Hematopoietic multipotent progenitor cell treated with erythropoietin and hydrocortisone succinate and interleukin-3 and kit ligand, for 4 days (in vitro differentiated cells): ENCODE measurements at places on chromosomes 3 and 15.
A peak's percentile ranks its signal among the peaks of the same experiment; 100 is the strongest.

DNA sequence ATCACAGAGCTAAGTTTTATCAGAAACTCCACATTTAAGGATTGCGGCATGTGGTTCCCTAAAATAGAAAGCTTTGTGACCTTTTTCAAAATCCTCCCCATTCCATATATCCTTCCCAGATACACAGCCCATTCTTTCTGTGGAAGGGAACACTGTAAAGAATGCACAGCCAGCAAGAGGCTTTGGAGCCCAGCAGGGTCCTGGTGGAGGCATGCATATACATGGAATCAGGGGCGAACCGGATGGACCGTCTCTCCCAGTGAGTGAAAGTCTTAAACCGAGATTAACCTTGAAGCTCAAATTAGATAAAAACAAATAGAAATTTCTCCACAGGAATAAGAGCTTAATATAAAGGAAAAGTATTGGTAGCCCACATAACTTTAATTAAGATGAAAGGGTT is 436.2 kb upstream of the MDFIC2 start:
- no peak for DNase-seq

- DNase-seq, result no peak
Measured at GRCh38 chr3:169552533-169552932, 111.0 kb downstream of the MECOM start.

GRCh38 chr3:78919021-78919755 is 848.6 kb downstream of the ROBO1 start:
- no peak for DNase-seq

- no peak for DNase-seq
Measured at GRCh38 chr3:117788061-117788460, 1078.5 kb downstream of the TUSC7 start.

- no peak for DNase-seq
Measured at GRCh38 chr15:27196691-27197090, 225.7 kb downstream of the GABRG3 start.

DNA sequence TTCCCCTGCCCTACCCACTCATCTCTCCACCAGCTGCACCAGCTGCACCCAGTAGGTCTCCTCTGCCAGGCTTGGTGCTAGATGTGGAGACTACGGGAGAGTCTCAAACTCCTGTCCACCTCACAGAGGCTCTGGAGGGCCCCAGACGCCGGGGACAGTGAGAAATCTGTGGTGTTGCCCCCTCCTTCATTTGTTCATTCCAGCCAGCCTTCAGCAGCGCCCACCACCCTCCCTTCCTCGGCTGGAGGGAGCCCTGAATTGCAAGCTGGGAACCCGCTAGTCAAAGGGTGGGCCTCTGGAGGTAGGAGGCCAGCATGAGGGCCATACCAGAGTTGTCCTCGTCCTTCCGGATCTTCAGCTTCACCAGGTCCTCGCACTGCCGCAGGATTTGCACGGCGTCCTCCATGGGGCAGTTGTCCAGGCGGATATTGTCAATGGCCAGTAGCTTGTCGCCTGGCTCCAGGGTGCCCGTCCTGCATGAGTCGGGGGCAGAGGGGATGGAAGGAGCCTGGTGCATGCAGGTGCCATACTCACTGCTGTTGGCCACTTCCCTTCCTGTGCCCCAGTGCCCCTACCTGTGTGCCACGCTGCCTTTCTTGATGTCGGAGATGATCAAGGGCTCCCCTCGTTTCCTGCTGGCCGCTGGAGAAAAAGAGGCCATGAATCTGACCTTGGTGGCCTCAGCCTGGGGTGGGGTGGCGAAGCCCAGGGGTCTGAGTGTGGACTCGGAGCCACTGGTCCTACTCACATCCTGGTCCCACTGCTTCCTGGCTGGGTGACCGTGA is 29.1 kb downstream of the GRIP2 start:
- DNase-seq, result no peak

DNA sequence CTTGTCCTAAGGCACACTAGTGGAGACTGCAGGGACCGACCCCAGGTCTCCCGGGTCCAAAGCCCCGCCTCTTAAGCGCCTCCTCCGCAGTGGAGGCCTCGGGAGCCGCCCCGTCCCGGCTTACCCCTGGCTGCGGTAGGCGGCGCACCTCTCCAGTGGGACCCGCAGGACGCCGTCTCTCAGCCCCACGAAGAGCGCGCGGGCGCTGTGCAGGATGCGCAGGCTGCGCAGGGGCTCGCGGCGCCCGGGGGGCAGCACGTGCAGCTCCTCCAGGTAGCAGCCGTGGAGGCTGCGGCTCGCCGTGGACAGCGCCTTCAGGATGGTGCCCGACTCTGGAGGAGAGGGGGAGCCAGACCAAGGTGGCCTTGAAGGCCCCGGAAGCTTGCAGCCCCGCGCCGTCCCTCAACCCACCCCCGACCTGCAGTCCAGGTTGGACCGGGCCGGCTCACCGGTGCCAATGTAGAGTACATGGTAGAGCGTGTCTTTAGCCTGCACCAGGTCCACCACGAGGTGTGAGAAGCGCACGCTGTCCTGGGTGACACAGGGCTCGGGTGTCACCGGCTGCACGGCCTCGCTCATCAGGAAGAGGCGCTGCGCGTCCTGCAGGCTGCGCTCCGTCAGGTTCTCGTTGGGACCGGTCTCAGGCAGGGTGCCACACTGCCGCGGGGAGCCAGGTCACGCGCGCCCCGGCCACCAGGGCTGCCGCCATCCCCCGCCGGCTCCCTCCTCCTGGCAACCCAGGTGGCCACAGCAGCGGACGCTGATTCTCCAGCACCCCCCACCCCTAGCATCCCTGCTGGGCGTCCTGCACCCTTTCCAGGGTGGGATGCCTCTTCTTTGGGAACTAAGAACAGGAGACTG is 105.5 kb downstream of the SEMA5B start:
- DNase-seq, result peak; percentile 70

GRCh38 chr15:65450556-65450955 is 27.8 kb upstream of the IGDCC4 start:
- no peak for DNase-seq

DNA sequence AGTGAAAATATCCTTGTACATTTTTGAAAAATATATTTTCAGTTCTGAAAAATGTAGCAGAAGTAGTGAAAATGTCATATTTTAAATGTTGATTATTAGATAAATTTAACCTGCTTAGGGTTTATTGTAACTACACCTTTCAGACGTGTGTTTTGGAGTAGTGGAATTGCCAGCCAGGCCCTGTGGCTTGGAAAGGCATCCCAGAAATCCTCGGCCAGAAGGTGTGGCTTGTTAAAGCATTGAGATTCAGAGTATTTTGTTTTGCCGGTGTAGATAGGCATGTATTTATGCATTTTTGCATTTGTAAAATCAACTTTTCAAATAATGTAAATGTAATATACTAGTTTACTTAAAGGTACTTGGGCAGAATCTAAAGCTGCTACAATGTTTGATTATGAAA is 7.0 kb downstream of the EBLN2 start:
- no peak for DNase-seq

- DNase-seq, result peak; percentile 48
Measured at GRCh38 chr15:85793641-85794597, 806 bp downstream of the KLHL25 start.

DNA sequence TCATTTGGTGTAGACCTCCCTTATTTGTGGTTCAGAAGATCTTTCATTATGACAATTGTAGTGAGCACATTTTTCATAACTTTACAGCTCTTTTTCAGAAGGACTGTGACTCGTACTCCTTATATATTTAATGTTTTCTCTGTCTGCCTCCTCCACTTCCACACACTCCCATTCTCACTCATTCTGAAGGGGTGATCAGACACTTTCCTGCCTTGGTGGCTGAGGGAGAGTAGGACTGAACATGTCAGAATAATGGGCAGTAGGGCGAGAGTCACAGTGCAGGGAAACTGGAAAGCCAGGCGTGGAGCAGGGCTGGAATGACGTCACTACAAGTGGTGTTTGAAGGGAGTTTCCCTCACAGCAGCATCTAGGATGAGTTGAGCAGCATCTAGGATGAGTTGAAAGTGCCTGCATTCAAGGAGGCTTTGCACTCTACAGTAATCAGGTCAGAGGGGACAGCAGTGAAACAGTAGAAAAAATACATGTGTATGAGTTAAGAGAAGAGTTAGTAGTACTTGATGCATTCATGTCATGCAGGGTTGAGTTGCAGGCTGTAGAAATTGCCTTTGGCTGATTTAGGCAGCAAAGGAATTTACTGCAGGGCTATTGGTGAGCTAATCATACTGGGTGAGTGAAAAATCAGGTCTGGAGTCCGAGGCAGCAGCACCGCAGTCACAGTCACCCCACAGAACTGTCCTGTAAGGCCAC is 36.3 kb upstream of the FBXL22 start:
- DNase-seq, result no peak

GRCh38 chr15:100638177-100638730 is 35.9 kb downstream of the ASB7 start:
- DNase-seq, result no peak

DNA sequence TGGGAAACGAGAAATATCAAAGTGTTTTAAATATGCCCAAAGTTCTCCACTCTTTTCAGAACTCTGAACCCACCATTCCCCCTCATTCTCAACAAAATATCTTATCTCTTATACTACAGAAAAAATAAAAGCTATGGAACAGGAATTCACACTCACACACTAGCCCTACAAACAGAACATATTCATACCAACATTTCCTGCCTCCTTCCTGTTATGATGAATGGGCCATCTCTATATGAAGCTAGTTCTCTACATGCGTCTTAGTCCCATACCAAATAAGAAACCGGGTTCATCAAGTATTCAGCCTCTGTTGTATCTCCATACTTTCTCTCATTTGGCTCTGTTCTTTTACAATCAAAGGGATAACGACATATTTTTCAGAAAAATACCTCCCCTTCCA is 72.6 kb downstream of the PLSCR2 start:
- peak; percentile 5 for DNase-seq

- no peak for DNase-seq
Measured at GRCh38 chr3:158912621-158913020, 110.8 kb downstream of the MFSD1 start.

DNA sequence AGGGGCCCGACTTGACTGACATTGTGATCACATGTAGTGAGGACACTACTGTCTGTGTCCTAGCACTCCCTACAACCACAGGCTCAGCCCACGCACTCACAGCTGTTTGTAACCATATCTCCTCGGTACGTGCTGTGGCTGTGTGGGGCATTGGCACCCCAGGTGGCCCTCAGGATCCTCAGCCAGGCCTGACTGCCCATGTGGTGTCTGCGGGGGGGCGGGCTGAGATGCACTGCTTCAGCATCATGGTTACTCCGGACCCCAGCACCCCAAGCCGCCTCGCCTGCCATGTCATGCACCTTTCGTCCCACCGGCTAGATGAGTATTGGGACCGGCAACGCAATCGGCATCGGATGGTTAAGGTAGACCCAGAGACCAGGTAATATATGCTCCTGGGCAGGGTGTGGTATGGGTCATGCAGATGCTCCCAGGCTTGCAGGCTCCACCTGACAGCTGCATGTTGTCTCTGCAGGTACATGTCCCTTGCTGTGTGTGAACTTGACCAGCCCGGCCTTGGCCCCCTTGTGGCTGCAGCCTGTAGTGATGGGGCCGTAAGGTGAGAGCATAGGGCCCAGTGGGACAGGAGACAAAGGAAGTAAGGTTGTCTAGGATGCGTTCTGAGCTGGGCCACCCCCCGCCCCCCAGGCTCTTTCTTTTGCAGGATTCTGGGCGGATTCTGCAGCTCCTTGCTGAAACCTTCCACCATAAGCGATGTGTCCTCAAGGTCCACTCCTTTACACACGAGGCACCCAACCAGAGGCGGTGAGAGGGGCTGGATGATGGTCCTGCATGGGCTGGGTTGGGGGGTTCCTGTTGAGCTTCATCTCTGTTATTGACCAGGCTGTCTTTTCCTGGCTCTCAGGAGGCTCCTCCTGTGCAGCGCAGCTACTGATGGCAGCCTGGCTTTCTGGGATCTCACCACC is 4.4 kb downstream of the DALRD3 start:
- peak; percentile 78 for DNase-seq

GRCh38 chr3:108578064-108578463 is 11.2 kb downstream of the CIP2A start:
- DNase-seq, result no peak

DNA sequence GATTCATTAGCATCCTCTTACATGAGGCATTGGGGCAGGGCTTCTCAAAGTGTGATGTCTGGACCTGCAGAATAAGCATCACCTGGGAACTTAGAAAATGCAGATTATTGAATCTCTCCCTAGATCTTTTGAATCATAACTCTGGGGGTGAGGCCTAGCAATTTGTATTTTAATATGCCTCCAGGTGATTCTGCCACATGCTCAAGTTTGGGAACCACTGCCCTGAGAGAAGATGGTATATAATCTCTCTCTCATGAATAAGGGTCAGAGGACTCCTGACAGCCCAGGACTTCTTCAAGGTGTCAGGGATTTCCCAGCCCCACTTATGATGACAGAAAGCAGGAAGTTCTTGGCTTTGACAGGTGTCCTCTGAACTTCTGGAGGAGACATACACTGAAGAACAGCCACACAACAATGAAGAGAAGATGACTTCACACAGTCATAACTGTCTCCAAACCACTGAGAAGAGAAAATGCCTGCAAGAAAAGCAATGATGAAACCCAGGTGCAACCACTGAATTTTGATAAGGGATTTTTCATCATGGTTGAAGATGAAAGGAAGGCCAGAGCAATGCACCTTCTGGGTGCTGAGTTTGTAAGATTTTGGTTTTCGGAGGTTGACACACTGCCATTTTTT is 211.9 kb upstream of the MRPL3 start:
- DNase-seq, result no peak

DNA sequence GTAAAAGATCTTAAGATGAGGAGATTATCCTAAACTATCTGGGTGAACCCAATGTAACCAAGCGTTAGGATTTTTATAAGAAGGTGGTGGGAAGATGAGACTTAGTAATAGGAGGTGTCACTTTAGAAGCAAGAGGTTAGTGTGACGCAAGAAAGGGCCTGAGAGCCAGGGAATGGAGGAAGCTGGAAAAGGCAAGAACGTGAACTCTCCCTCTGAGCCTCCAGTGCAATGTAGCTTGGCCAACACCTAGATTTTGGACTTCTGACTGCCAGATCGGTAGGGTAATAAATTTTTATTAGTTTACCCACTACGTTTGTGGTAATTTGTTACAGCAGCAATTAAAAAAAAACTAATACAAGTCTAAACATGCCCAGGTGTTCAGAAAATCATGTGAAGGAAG is 20.8 kb upstream of the CNTN6 start:
- DNase-seq, result no peak

- no peak for DNase-seq
Measured at GRCh38 chr3:133461291-133461690, 61.4 kb downstream of the BFSP2 start.

DNA sequence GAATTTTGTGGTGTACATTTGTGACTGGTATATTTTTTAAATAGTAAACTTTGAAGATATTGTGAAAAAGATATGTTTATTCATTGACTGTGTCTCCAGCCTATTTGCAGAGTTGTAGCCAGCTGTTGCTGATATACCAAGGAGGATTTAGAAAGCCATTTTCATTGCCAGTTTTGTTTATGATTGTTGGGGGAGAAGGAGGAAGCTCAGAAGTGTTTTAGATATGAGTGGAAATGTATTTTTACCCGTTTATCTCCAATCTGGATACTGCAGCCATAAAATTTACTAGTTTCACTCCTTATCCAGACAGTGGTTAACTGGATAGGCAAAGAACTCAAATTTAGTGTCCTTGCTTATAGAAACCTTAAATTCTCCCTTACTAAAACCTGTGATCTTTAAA is 18.8 kb downstream of the ATP11B start:
- DNase-seq, result peak; percentile 74

- peak; percentile 81 for DNase-seq
Measured at GRCh38 chr3:157201648-157202278, 41.8 kb upstream of the CCNL1 start.
